ENCODE measurements at places on chromosomes 5 and 9.

- peak; percentile 16 for DNase-seq
These were observed 145.3 kb upstream of the SMARCA2 start for GRCh38 chr9:1869843-1870242.

- DNase-seq = no peak
These were observed 179.6 kb downstream of the GNAQ start for GRCh38 chr9:77851882-77852595.

DNA sequence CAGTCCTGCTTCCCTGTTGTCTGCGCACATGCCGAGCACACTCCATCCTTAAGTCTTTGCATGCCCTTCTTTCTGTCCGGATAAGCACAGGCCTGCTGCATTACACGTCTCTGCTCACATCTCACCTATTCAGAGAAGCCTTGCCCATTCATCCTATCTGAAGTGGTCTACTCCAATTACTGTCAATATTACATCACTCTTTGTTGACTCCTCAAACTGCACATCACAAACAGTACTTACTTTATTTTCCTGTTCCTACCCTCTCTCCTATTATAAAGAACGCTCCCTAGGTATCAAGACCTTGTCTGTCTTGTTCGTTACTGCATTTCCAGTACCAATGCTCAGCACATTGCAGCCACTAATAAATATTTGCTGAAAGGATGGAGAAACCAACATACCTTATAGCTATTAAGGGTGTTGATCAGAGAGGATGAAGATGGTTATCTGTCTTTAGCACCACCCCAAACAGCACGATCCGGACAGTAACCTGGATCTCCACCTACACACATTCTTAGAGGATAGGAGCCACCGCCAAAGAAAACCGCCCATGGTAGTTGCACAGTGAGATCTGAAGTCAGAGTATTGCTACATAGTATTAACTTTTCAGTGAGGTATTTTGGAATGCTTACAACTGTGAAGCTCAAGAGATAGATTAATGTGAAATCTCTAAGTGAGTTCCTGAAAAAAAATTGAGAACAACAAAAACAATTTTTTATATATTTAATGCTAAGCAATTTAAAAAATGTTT, 1.6 kb upstream of the PRRC1 start:
- DNase-seq = no peak

DNA sequence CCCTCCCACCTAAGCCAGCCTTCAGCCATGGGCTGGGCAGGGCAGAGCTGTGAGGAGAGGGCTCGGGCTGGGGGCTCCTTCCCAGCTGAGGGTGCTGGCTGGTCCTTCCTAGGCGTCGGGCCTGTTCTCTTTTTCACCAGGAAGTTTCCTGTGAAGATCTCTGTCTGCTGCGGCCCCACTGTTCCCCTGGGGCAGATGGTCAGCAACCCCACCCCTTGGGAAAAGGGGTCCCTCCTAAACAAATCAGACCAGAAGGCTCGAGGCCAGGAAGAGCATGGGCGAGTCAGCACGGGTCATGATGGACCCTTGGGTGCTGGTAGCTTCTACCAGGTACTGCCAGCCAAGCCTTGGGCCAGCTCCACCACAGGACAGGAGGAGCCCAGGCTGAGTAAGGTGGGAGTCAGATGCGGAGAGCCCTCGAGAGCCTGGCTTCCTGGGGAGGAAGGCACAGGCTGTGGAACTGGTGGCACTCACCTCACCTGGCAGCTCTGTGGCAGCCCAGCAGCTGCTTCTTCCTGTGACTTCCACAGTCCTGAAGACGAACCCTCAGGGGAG, 3.5 kb downstream of the CACNA1B start:
- no peak for DNase-seq

Measured in EL (cell line).